ENCODE measurements at places on chromosomes 5 and 9. TPM values are rescaled to one million over a fixed set of nuclear protein-coding genes. Genes with fewer than 3 reads are reported as not detected.
A peak's percentile ranks its signal among the peaks of the same experiment; 100 is the strongest.

DNA sequence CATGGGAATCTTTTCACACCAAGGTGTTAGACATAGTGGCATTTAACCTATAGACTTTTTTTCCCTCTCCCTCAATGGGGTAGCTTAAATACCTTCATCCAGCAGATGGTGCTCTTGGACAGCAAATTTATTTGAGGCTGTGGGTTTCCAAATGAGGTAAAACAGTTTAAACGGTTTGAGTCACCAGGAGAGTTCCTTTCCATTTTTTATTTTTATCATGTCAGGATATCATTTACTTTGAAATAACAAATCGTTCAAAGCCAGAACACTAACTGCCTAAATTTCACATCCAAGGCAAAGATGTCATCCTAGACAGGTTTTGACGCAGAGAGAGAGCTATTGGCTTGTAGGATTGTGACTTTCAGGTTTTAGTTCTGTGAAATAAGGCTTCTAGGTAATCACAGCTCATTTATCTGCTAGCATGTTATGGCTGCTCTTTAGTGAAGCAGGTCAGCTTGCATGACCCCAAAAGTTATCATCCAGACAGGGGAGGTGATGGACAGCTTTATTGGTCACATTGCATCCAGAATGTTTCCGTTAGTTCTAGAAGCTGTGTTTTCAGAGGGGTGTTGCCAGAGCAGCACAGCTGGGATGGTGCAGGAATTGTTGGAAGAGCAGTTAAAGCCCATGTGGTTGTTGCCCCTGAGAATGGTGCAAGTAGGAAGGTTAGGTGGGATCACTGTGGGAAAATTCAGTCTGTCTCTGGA is 69.8 kb downstream of the KDM4C start:
- no peak for DNase-seq

DNA sequence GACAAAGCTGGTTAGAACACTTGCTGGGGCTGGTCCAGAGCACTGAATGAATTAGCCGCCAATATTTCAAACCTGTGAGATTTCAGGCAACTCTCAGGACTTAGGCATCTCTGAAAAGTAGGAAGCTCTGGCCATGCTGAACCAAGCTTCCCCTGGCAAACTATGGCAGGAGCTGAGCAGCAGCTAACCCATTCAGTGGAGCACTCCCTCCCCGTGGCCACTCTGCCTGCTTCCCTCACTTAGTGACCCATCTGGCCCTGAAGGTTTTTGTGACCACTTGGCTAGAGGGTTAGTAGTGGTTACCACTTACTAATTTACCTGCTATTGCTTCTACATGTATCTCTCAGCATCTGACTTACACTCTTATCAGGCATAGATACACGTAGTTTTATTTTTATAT is 25.5 kb downstream of the FOXI1 start:
- no peak for DNase-seq

- no peak for DNase-seq
Observed at GRCh38 chr9:107737987-107738743, 248.6 kb upstream of the KLF4 start.

DNA sequence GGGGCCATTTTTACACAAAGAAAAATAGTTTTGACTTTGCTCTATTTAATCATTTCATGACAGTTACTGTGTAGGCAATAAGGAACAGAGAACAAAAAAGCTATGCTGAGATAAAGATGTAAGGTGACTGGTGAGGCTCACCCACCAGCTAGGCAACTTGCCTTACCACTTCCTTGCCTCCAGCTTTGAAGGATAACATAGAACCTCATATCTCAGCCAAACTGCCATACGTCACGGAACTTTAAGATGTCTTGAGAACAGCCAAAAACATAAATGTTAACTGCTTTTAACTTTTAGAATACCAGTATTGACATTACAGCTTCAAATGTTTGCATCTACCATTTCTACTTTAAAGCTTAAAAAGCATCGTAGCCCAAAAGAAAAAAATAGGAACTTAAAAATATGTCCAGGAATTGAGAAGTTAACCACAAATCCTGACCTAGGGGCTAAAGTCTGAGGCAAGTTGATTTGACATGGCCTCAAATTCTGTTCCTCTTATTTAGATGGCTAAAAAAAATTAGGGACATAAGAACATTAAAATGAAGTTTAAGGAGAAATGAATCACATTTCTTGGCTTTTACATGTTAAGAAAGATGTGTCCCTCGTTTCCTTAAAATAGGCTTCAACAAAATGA is 7.7 kb upstream of the GCNT4 start:
- DNase-seq: peak; percentile 34

DNA sequence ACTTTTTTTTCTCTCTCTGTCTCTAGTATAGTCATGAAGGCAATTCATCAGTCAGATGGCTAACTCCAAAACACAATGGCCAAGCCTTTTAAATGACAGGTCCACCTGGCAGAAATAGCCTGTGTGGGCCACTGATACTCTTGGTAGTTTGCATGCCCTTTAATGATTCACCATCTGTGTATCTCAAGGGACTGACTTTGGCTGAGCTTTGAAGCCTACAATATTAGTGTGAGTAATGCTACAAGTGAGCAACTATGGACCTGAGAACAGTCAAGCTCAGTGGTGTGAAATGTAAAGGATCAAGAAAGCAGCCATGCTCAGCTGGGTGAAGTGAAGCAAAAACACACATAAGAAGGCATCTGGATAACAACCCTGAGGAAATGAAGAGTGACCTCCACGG is 506.9 kb downstream of the TLE1 start:
- no peak for DNase-seq

DNA sequence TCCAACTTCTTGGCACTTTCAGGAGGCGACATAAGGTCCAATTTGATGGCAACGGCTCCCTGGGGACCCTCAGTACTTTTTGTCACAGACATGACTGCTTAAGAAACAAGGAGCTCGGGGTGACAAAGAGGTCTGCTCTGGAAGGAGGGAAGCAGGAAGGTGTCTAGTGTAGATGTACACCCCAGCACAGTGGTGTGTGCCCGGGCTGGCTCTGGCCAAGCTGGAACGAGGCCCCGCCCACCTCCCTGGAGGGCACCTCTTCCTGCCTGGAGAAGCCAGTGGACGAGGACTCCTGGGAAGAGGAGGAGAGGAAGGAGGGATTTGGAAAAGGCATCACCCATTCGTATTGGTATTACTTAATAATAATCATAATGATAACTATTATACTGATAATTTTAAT is at the start of gene SLC36A2:
Gene SLC36A2, minus strand, starts transcription at position 191 of the 400 bp plus-strand sequence. Its CDS starts 99 bp downstream, at position 92.
- no peak for DNase-seq

GRCh38 chr9:81559709-81560108 is 129.6 kb downstream of the TLE1 start:
- DNase-seq: no peak

DNA sequence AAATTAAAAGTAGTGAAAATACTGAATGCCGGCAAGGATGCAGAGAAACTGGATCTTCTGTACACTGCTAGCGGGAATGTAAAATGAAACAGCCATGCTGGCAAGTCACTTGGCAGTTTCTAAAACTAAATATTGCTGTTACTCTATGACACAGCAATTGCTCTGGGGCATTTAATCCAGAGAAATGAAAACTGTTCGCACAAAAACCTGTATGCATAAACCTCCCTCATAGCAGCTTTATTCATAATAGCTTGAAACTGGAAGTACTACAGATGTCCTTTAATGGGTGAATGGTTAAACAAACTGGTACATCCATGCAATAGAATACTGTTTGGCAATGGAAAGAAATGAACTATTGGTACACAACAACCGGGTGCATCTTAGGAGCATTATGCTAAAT is 167.2 kb downstream of the ARHGAP26 start:
- no peak for DNase-seq

- DNase-seq: no peak
Observed at GRCh38 chr5:121949885-121950284, 11.9 kb upstream of the SRFBP1 start.

- DNase-seq: no peak
Observed at GRCh38 chr5:138111937-138112336, 27.3 kb downstream of the NME5 start.

DNA sequence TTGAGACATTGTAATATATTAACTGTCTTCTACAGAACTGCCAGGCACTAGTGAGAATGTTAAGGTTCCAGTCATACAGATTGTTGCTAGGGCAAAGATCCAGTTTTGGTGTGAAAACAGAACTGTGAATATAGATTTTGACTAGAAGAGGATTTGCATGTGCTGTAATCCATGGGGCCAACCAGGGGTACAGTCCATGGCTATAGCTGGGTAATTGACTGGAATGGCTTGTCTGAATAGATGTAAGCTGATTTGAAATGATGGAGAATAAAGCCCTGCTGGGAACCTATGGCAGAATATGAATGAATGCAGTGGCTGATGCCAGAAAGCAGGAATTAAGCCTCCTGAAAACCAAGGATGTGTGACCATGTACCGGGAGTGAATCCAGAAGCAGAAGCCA is 748.5 kb upstream of the CDH10 start:
- no peak for DNase-seq

GRCh38 chr9:111863636-111864035 is 33.0 kb upstream of the UGCG start:
- no peak for DNase-seq

DNA sequence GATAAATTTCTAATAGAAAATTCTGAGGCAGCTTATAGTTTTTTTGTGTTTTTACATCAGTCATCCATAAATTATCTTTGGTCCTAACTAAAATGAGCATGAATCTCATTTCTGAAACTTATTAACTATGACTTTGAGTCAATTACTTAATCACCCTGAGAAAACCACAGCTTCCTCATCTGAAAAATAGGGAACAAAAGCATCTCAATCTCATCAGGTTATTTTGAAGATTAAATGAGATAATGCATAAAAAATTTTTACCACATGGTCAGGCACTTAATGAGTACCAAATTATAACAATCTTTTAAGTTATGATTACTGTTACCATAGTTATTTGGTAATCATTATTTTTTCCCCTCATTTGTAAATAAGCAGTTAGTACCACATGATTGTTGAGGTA is 279.1 kb downstream of the MAST4 start:
- DNase-seq: no peak

Gene ACTBL2
- total RNA-seq: not detected

Gene PCDHGA1
- not detected for total RNA-seq

Gene IFNK
- total RNA-seq: not detected

Gene ADAMTS19
- not detected for total RNA-seq

Gene SLC6A19
- total RNA-seq: not detected

Gene PTPA
- total RNA-seq: 21.6 TPM

Gene SPATA31E1
- not detected for total RNA-seq

Gene OR1L8
- total RNA-seq: not detected

Gene SV2C
- 0.03 TPM for total RNA-seq

Gene PKD2L2
- not detected for total RNA-seq

Gene FSTL4
- total RNA-seq: not detected

Gene DNAI1
- not detected for total RNA-seq

Gene GRM6
- total RNA-seq: not detected

Gene F2RL2
- not detected for total RNA-seq

Gene TEX48
- total RNA-seq: not detected

Gene ANKRD18B
- not detected for total RNA-seq

Gene FABP6
- total RNA-seq: not detected

Data from CD4-positive, alpha-beta T cell (primary cell).